ENCODE measurements at places on chromosomes 12 and 14.

GRCh38 chr14:67395086-67395875, 16.7 kb downstream of the PLEK2 start:
- H3K27me3 ChIP-seq, result no peaks in the 10 kb centered on the region
- no peak overlapping the region for H3K27ac ChIP-seq
- no peak overlapping the region for H3K4me3 ChIP-seq
- no peaks in the 10 kb centered on the region for H3K36me3 ChIP-seq

GRCh38 chr14:68628605-68629310, 164.1 kb downstream of the ZFP36L1 start:
- H3K4me1 ChIP-seq, result peaks cover 56% of the 10 kb centered on the region
- peak overlapping the region; percentile 80 for H3K27ac ChIP-seq
- no peaks in the 10 kb centered on the region for H3K27me3 ChIP-seq
- H3K4me3 ChIP-seq, result peak overlapping the region; percentile 20

DNA sequence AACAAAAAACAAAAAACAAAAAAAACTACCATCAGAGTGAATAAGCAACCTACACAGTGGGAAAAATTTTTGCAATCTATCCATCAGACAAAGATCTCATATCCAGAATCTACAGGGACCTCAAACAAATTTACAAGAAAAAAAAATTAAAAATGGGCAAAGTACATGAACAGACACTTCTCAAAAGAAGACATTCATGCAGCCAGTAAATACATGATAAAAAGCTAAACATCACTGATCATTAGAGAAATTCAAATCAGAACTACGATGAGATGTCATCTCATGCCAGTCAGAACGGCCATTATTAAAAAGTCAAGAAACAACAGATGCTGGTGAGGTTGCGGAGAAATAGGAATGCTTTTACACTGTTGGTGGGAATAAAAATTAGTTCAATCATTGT, 466.5 kb upstream of the ATXN7L3B start:
- no peaks in the 10 kb centered on the region for H3K36me3 ChIP-seq
- no peak for DNase-seq
- no peaks in the 10 kb centered on the region for H3K27me3 ChIP-seq
- no peak overlapping the region for H3K27ac ChIP-seq

- H3K36me3 ChIP-seq, result peaks cover 11% of the 10 kb centered on the region
- H3K27me3 ChIP-seq, result no peaks in the 10 kb centered on the region
- no peak overlapping the region for H3K27ac ChIP-seq
- no peaks in the 10 kb centered on the region for H3K4me1 ChIP-seq
- DNase-seq, result no peak
Measured at GRCh38 chr12:42396473-42397259, 70.7 kb downstream of the PPHLN1 start.

DNA sequence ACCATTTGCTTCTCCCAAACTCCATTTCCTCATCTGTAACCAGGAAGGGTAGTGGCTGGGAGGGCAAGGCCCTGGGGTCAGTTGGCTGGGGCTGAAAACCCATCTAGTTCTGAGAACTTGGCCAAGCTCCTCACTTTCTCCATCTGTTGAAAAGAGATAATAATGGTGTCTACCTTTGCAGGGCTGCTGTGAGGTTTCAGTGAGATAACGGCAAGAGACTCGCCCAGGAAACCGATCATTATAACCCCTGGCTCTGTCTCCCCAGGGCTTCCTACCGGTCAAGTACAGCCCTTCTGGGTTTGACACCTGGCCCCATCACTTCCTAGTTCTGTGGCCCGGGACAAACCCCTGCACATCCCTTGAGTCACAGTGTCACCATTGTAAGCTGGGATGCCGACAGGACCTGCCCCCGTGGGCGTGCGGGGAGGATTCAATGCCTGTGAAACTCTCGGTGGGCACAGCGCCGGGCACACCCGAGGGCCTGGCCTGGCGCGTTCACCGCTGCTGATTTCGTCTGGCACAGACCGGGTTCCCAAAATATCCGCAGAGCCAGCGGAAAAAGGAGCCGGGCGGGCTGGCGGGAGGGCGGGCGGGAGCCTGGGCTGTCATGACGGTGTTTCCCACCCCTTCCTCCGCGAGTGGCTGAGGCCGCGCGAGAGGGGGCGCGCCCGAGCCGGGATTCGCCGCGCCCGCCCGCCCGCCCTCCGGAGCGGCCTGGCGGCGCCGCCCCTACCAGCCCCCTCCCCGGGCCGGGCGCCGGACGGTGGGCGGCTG, 4.4 kb downstream of the KMT5A start:
- no peak for DNase-seq
- peak overlapping the region; percentile 74 for H3K27ac ChIP-seq
- H3K27me3 ChIP-seq, result no peaks in the 10 kb centered on the region
- peak overlapping the region; percentile 49 for H3K4me3 ChIP-seq
- peaks cover 9% of the 10 kb centered on the region for H3K36me3 ChIP-seq
- H3K4me1 ChIP-seq, result peaks cover 63% of the 10 kb centered on the region

DNA sequence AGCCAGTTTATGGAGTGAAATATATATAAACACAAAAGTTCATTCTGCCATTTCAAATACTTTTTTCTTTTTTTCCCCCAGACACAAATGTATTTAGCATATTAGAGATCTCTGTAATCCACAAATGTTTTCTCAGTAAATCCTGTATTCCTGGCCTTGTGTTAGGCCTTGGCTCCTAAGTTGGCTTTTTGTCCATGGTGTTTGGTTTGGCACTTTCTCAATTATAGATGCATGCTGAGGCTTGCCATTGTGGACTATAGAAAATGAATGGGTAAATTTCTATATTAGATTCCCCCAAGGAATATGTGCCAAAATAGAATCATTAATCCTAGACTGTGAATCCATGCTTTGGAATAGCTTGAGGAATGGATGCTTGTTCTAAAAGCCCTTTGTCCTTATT, 17.0 kb downstream of the RIC8B start:
- H3K27ac ChIP-seq, result no peak overlapping the region
- no peak for DNase-seq
- H3K27me3 ChIP-seq, result no peaks in the 10 kb centered on the region
- no peak overlapping the region for H3K4me3 ChIP-seq
